ENCODE measurements at places on chromosomes 7 and 10.

DNA sequence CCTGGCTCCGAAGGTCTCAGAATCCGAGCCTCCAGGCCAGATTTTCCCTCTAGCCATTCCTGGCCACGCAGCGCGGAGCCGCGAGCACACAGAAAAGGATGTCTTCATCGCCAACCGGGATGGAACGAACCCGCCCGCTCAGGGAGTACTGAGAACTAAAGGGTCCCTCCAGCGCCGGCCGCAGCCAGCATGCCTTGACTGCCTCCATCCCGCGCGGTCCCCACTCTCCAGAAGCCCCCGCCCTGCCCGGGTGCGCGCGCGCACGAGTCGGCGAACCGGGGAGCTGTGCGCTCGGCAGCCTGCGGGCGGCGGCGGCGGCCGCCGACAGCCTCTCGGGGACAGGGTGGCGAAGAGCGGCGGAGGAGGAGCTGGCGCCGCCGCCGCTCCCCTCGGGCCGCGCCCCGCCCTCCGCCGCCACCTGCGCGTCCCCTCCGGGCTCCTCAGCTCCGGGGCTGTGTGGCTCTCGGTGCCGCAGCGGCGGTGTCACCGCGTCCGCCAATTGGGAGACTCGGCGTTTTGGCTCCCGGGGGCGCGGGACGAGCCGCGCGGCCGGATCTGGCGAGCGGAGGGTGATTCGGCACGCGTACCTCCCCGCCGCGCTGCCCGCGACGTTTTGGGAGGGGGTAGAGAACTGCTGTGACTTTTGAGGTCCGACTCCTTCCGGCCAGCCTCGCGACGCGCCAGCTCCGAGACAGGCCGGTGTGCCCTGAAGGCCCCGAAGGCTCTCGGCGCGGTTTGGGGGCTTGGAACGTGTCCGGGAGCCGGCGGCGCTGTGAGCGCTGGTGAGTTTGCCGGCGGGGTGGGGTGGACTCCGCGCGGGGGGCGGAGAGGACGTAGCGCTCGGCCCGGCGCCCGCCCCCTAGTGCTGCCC lies 453 bp upstream of the GALNT17 start:
- no peak for DNase-seq

DNA sequence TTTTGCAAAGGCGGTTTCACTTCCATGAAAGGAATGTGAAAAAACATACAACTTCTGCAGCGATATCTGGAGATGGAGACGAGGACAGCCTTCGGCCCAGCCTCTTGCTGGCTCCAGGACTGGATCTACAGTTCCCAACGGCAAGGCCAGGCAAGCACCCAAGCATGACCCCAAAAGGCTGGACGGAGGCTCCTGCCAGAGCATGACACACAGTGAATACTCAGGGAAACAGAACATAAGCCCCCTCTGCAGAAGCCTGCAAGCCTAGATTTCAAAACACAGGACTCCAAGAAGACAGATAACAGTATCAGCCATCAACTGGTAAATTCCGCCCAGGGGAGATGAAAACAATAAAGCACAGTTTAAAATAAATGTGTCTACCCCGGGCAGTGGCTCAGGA lies 3.3 kb upstream of the LRRC27 start:
- DNase-seq: no peak

GRCh38 chr10:84706431-84706830 lies 378.0 kb downstream of the CCSER2 start:
- DNase-seq: no peak

DNA sequence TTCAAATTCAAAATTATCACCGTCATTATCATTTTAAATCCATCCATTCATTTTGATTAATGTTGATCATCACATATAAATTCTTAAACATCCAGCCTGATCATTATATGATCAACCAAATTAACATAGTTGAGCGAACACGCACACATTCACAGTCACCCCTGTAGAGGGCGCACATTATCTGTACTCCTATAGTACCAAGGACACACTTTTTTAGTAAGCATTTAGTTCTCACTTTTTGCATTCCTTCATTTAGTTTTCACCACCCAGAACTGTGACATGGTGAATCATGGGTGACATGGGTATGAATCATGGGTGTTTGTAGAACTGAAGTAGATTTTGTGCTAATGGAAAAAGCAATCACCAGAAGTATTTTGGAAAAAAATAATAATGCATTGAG lies 26.0 kb upstream of the ZNF735 start:
- DNase-seq: no peak
